ENCODE measurements at places on chromosomes 11 and 22.
A peak's percentile ranks its signal among the peaks of the same experiment; 100 is the strongest.

- no peak for DNase-seq
These were observed 50.9 kb upstream of the NFRKB start for GRCh38 chr11:129946256-129946655.

- peak; percentile 45 for DNase-seq
These were observed 7.8 kb upstream of the PYGM start for GRCh38 chr11:64767344-64768299.

DNA sequence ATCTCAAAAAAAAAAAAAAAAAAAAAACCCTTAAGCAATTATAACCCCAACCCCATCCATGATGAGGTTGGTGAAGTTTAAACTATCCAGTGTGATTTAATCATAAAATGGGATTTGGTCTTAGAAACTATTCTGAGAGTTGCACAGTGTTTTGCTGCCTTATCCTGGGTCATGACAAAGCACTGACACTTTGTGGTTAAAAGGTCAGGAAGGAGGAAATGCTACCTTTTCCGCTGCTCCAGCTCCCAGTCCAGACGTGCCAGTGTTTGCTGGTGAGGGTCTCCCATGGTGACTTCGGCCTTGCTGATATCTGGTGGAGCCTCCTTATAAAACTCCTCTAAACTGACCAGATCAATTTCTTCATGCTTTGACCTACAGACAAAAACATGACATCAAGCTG lies 14.5 kb downstream of the THOC5 start:
- DNase-seq, result no peak

- DNase-seq, result no peak
These were observed at the start of gene BIK for GRCh38 chr22:43110444-43110926. Gene BIK (plus strand): TSS chr22:43110750. CDS start chr22:43124023, 13,273 bp downstream.

DNA sequence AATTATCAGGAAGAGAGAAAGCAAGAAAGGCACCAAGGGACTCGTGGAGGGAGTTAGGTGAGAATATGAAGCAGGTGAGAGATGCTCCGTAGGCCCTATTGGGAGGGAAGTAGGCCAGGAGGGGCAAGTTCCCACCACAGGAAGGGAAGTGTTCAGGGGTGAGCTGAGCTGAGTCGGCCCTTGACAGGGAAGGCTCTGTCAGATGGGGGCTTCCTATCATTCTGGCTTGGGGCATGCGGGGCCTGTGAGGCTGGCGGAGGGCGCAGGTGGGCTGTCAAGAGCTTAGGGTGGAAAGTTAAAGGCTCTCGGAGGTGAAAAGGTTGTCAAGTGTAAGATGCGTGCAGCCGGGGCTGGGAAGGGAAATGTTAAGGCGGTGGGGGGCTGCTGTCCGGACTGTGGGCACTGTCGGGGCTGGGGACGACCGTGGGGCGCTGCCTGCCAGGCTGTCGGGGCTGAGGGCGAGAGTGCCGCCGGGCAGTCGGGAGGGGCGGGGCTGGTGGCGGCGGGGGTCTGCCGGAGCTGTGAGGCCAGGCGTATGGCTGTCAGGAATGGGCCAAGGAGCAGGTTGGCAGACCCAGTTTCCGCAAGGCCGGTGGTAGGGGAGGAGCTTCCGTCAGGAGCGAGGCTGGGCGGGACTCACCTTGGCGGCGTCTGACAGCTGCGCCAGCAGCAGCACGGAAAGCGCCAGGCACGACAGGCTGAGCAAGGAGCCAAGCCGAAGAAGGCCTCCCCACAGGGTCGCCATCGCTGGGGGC lies 496 bp downstream of the TMEM9B start:
- DNase-seq, result peak; percentile 54

DNA sequence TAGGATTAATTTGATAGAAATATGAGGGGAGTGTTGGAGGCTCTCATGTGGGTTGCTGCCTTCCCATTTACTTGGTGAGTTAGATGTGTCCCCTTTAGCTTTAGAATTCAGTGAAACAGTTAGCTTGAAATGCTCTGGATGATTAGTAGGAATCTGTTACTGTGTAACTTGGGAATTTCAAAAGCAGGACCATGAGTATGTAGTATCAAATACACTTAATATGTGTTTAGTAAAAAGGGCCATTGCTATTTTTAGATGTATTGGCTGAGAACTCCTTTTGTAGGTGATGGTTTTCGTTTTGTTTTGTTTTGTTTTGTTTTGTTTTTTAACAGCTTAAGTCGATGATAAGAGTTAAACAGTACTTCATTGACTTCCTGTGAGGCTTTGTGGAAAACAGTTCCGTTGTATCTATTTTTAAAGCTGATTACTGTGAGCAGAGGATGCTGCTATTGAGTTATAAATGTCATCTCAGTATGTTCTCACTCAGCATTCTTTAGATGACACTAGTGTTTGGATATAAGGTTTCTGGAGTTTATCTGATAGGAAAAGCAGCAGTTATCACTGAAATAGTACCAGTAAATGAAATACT lies 53.5 kb downstream of the MCAM start:
- no peak for DNase-seq

DNA sequence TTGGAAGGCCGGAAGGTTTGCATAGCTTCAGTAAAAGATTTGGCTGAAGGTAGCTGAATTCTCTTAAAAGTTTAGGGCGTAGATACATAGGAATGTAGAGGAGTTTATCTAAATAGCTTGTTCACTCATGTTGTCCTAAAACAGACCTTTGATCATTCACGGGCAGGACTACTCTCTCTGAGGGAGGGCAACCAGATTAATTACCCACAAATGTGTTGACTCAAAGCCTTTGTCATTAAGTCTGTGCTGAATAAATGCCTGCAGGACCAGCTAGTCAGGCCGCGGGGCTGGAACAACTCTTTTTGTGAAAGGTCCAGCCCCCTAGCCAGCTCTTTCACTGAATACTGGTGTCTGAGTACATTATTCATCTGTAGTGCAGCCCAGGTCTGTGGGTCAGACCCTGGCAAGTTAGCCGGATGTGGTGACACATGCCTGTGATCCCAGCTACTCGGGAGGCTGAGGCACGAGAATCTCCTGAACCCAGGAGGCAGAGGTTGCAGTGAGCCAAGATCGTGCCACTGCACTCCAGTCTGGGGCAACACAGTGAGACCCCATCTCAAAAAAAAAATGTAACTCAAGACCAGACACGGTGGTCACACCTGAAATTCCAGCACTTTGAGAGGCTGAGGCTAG lies 2.8 kb upstream of the FADD start:
- no peak for DNase-seq

GRCh38 chr22:50046019-50046415 lies 12.1 kb downstream of the TTLL8 start:
- no peak for DNase-seq

DNA sequence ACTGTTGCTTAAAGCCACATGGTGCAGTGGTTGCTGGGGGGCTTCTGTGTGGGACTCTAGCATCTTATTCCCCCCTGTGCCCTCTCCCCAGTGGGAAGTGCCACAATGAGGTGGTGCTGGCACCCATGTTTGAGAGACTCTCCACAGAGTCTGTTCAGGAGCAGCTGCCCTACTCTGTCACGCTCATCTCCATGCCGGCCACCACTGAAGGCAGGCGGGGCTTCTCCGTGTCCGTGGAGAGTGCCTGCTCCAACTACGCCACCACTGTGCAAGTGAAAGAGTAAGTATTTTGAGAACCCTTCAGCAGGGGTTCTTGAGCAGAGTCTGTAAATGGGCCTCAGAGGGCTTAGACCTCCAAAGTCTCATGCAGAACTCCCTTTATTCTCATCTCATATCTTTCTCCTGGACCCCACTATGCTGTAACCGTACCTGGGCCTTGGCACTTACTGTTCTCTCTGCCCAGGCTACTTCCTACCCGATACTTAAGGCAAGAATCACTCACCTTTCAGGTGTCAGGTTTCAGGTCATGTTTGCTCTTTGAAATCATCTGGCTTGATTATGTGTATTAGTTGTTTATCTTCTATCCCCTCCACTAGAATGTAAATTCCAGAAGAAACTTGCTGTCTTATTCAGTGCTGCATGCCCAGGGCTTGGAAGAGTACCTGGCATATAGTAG lies 32.4 kb downstream of the PIK3IP1 start:
- no peak for DNase-seq

DNA sequence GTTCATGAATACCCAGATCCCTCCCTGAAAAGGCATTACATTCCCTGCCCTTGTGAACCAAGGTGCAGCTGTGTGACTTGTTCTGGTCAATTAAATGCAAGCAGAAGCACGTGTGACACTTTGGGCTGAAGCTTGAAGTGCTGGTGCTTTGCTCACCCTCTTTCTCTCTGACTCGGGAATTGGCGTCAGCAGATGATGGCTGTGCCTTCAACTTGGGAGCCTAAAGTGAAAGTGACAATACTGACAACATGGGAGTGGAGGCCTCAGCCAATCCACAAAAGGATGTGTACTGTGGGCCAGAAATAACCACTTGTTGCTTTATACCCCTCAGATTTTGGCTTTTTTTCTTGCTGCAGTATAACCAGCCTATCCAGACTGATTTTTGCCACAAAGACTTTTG lies 148.3 kb upstream of the THY1 start:
- no peak for DNase-seq

DNA sequence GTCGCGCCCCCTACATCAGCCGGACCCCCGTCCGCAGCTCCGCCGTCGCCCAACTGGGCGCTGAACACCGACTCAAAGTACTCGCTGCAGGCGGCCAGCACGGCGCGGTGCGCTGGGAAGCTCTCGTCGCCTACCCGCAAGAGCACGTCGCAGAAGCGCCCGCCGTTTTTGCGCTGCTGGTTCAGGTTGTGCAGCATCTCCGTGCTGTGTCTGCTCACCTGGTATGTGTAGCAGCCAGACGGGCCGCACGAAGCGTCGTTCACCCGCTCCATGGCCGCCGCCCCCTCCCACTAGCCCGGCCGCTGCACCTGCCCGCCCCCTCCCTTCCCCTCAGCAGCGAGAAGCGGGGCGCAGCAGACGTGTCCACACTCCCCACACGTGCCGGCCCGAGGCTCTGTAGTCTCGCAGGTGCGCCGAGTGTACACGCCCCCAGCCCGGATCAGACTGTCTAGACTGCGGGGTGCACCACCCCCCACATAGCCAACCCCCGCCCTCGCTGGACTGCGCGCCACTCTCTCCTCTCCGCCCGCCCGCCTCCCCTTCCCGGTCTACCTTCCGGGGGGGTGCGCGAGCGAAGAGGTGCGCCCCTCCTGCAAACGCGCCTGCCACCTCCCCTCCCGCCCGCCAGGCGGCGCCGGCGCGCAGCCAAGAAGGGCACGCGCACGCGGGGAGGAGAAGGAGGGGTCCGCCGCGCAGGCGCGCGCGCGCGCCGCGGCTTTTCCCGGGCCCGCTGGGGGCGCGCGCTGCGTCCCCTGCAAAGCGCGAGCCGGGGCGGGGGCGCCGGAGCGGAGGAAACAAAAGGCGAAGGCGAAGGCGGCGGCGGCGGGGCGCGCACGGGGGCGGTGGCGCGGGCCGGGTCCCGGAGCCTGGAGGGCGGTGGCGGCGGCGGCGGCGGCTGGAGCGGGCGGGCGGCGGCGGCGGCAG lies 553 bp downstream of the PATZ1 start:
- peak; percentile 81 for DNase-seq

- no peak for DNase-seq
These were observed 1.4 kb upstream of the OSBPL5 start for GRCh38 chr11:3166268-3167142.

GRCh38 chr11:47033439-47033838 lies 96.9 kb downstream of the CSTPP1 start:
- DNase-seq, result no peak
